HFFc6 (cell line): ENCODE measurements at places on chromosomes 1 and 21. TPM values are rescaled to one million over a fixed set of nuclear protein-coding genes. Genes with fewer than 3 reads are reported as not detected.
A peak's percentile ranks its signal among the peaks of the same experiment; 100 is the strongest.

GRCh38 chr1:28122183-28122582, 33.8 kb upstream of the EYA3 start:
- peak; percentile 68 for DNase-seq

GRCh38 chr1:170377440-170377839, 154.5 kb upstream of the GORAB start:
- DNase-seq: no peak

- no peak for DNase-seq
Measured at GRCh38 chr1:174413632-174414031, 34.1 kb upstream of the GPR52 start.

DNA sequence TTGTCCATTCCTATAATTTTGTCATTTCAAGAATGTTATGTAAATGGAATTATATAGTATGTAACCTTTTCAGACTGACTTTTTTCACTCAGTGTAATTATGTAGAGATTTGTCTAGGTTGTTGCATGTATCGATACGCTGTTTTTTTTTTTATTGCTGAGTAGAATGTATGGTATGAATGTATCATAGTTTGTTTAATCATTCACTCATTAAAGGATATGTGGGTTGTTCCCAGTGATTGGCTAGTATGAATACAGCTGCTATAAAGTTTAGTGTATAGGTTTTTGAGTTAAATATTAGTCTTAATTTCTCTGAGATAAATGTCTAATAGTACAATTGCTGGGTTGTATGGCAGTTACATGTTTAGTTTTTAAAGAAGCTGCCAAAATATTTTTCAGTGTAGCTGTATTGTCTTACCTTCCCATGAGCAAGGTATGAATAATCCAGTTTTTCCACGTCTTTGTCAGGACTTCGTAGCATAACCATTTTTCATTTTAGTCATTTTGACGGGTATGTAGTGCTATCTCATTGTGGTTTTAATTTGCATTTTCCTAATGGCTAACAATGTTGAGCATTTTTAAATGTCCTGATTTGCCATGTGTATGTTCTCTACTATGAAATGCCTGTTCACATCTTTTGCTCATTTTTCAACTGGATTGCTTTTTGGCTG, 22.4 kb downstream of the CASQ2 start:
- DNase-seq: no peak

DNA sequence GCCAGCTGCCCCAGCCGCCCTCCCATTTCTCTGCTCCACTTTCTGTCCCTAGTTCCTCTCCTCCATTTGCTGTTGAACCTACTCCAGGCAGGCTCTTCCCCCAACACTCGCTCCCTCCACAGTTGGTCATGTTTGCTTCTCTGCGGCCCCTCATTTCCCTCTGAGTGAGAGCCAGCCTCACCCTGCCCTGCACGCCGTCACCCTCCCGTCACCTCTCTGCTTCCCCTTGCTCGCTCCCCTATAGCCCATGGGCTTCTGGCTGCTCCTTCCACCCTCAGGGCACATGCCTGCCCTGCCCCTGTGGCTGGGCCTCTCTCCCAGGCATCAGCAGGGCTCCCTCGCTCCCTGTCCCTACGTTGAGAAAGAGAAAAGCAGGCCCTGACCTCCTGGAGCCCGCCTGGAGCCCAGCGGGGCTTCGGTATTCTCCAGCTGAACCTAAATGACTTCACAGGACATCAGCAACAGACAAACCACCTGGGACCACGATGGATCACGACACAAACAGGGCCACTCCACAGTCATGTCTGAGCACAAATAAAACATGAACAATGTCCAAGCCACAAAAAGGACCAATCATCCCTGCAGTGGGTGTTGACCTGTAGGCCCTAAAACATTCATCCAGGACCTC, 13.3 kb upstream of the THEMIS2 start:
- no peak for DNase-seq

- no peak for DNase-seq
Measured at GRCh38 chr21:23101111-23101510, 2102.9 kb downstream of the NCAM2 start.

- no peak for DNase-seq
Measured at GRCh38 chr21:14121719-14122118, 89.0 kb downstream of the LIPI start.

DNA sequence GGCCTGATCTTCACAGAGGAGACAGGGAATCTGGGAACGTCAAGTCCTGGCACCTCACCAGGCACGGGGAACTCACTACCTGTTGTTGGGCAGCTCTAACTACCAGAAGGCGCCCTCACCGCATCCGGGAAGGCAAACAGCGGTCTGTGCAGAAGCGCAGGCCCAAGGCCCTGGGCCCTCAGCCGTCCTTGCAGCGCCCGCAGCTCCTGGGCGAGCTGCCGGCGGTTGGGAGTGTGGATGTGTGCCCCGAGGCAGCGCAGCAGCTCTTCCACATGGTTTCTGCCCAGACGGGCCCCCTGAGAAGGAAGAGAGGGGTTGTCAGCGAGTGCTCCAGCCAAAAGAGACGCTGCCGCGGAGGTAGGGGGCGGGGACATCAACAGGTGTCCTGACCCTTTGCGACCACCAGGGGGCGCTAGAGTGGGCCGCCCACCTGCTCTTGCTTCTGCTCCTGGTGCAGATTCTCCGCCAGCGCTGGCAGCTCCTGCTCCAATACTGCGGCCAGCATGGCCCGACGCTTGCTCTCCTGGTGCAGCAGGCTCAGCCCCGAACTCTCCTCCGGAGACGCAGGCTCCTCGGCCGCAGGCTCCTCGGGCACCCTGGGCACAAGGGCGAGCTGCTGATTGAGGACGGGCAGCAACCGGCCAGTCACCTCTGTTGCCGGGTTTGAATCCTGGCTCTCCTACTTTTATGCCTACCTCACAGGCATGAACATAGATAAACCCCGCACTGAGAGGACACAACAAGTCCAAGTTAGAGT, 9.3 kb downstream of the MAP3K6 start:
- no peak for DNase-seq

DNA sequence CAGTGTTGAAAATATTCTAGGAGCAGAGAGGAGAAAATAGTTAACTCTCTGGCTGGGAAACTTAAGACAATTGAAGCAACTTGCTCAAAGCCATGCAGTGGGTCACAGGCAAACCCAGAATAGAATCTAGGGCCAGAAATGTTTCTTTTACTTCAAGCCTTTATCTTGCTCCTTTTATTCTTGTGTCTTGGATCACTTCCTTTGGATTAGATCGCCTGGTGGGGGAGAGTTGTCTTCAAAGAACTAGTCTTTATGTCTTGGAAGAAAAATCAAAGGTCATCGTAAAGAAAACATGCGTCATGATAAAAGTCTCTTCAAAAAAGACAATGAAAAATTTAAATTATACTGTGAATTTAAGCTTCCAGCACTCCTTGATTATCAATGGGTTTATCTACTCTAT, 493.6 kb upstream of the USP24 start:
- no peak for DNase-seq

DNA sequence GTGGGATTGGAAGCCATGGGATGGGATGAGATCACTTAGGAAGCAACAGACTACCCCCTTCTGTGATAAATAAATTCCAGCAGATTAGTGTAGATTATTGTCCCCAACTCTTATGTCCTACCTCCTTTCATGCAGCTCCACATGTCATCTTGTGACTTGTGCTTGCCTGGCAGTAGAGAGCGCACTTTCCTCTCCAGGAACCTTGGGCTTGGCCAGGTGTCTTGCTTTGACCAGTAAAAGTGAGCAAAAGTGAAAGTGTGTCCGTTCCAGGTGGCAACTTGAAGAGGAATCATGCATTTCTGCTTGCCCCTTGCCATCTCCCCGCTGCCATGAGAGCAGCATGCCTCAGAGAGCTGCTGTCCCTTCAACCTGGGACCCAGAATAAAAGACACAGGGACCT, 122.9 kb upstream of the ERG start:
- no peak for DNase-seq

GRCh38 chr1:107622535-107622934, 342.4 kb downstream of the VAV3 start:
- DNase-seq: no peak

DNA sequence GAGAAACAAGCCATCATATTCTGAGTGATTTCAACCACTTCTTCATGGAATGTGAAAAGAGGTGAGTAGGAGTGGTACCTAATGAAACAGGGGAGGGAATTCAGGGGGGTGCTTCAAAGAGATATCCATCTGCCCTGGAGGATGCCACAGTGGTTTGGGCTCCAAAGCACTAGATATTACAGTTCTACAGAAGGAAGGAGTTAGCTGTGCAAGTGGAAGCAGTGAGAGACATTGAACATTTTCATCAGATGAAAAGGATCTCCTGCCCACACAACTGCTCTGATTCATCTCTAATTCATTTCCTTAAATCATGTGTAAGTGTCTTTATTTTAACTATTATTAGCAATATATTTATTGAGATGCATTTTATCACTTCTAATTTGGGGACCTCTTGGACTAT, 2.8 kb upstream of the RGS5 start:
- DNase-seq: no peak

DNA sequence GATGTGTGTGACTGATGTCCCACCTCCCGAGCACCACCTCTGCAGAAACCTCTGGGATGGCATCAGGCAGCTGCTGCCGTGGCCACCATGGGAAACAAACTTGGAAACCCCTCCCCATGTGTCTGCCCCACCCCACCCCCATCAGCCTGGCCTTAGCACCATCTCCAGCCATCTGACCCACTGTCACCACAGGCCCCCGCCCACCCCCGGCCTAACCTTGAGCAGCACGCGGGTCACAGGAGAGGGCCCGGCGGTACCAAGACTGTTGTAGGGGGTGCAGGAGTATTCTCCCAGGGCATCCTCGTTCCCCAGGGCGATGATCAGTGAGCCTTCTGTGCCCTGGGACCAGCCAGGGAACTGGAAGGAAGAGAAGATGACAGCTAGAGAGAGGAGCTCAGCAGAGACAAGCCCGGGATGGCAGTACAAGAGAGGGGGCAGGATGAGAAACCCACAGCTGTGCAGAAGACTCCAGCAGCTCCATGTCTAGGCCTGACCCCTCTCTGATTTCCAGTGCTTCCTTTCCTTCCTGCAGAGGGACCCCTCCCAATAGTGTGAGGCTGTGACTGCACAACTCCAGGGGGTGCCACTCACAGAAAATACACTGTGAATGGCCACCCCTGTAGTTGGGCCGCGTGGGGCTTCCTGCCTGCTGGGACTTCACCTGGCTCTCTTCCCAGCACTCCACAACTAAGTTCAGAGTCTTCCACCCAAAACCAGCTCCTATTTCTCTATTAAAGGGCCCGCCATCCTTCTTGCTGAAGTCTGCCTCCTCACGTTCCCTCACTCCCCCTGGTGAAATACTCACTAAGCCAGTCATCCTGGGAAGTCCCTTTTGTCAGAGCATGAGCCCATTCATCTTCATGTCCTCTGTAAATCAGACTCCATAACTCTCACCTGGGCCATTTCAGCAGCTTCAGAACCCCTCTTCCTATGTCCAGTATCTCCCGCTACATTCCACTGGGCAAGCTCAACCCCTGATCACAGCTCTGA, 7.3 kb upstream of the TAGLN2 start:
- DNase-seq: no peak

DNA sequence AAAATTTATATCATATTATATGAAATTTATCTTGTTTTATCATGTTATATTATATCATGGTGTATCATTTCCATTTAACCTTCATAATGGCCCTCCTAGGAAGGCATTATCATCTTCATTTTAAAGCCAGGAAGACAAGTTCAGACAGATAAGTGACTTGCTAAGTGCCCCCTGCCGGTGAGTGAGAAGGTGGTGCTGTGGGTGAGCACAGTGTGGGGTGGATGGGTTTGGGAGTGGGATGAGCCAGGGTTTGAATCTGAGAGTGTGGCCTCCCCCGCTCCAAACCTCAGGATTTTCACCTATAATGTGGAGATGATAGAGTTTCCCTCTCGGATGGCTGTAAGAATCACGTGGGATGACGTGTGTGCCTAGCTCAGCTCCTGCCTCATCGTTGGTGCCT, 108.7 kb upstream of the IGSF21 start:
- no peak for DNase-seq

- DNase-seq: no peak
Measured at GRCh38 chr1:26790551-26790953, 2.8 kb downstream of the PIGV start.

DNA sequence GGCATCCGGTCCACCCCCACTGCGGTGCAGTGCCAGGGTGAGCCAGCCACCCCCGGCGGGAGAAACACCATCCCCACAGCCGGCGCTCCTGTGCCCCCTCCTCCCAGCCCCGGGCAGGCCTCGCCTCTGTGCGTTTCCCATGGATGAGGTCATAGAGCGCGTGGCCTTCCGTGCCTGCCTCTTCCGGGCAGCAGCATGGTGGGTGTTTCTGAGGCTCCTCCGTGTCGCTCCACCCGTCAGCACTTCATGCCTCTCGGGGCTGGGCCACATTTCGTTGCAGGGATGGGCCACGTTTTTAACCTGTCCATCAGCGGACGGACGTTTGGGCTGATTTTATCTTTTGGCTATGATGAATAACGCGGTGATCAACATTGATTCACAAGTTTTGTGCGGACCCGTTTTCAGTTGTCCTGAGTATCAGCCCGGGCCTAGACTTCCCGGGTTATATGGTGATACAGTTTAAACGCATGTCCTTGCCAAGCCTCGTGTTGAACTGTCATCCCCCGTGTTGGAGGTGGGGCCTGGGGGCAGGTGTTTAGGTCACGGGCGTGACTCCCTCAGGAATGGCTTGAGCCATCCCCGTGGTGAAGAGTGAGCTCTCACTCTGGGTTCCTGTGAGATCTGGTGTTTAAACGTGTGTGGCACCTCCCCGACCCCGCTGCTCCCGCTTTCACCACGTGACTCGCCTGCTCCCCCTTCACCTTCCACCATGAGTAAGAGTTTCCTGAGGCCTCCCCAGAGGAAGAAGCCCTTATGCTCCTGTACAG, 64.8 kb downstream of the SLX9 start:
- no peak for DNase-seq

GRCh38 chr1:84570436-84571149, 3.6 kb downstream of the CTBS start:
- DNase-seq: peak; percentile 15

- no peak for DNase-seq
Measured at GRCh38 chr1:31111290-31111951, 45.9 kb upstream of the PUM1 start.

GRCh38 chr1:68205794-68206358, 26.4 kb downstream of the WLS start:
- no peak for DNase-seq

DNA sequence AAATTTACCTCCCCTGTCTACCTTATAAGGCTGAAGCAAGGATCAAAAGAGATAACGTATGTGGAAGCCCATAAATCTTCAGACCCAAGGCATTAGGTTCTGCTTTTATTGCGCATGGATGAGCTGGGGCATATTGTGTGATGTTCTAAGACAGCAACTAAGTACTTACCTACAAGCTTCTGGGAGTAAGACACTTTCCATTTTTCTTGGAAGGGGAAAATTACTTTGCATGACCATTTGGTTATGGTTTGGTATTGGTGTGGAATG, 21.1 kb downstream of the LMOD1 start:
- DNase-seq: no peak

H6PD gene
- 14.6 to 17.6 TPM (median 15.9 TPM) in 3 replicates for total RNA-seq

DCST2 gene
- total RNA-seq: not detected in 3 replicates

NEXN gene
- total RNA-seq: 57.8 to 62.9 TPM (median 62.4 TPM) in 3 replicates

SHISAL2A gene
- total RNA-seq: not detected in 3 replicates

SUMO3 gene
- total RNA-seq: 115 to 151 TPM (median 124 TPM) in 3 replicates

FAM89A gene
- 2.7 and 3.4 TPM in 2 replicates for total RNA-seq

TMEM9 gene
- total RNA-seq: 63.1 to 79.6 TPM (median 65.9 TPM) in 3 replicates

FALEC gene
- not detected in 3 replicates for total RNA-seq

KRTAP13-2 gene
- total RNA-seq: not detected in 3 replicates

CYP4X1 gene
- not detected in 3 replicates for total RNA-seq
